ENCODE measurements at places on chromosomes 5 and 9.
A peak's percentile ranks its signal among the peaks of the same experiment; 100 is the strongest.

DNA sequence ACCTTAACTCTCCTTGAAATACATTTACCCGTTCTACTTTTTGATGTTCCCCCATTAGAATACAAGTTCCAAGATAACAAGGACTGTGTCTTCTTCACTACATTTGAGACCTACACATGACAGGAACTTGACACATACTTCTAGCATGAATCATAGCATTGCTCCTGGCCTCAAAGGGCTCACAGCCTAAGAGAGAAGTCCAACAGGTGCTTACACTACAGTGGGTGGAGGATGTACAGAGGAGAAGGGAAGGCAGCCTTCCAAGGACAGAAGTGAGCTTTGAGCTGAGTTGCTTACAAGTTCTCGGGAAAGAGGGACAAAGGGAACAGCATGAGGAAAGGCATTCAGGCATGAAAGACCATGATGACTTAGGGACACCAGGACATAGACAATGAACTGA is 56.9 kb upstream of the MSX2 start:
- DNase-seq = no peak

DNA sequence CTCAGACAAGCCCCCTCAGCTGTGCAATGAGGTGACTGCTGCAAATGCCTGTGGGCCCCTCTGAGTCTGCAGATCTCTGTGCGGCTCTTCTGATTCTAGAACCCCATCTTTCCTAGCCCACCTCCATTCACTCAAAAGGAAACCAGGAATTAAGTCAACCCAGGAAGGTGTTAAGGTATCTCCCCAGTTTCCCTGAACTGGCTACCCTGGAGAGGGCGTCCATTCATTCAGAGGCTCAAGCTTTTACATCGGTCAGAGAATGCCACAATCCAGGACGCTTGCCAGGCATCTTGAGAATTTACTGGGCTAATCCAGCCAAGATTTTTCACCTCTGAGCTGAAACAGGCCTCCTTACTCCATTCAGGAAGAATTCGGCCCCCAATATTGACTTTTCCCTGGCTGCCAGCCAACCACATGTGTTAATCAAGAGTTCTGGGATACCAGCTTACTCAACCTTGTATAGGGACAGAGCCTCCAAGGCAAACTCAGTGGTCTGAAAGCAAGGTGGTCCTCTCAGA is 889 bp upstream of the ADAMTS12 start:
- no peak for DNase-seq

DNA sequence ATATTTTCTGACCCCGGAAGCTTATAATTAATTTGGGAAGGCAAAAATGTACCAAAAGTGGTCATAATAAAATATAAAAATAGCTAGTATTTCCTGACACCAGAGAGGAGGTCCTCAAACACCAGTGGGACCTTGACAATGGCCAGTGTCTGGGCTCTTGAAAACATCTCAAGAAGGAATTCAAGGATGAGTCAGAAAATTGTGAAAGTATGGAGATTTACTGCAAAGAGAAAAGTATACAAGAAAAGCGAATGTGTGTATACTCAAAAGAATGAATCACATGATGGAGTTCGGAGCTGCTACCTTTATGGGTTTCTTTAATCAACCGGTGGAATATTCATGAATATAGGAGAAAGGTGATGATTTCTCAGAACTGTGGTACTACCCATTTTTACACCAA is 1709.0 kb upstream of the WWC1 start:
- DNase-seq = no peak

GRCh38 chr5:68484307-68485068 is 268.9 kb downstream of the PIK3R1 start:
- no peak for DNase-seq

DNA sequence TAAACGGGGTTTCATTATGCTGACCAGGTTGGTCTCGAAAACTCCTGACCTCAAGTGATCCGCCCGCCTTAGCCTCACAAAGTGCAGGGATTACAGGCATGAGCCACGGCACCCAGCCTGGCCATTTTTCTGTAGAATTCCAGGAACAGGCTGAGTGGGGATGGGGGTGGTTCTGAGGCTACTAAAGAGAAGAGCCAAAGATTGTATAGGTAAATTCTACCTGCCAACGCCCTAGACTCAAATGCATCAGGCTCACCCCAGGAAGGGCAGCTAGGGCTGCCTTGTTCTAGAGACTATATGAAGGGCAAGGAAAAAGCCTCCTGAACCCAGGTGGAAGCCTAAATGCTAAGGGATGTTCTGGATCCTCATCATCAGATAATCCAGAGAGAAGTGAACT is 1.6 kb upstream of the C5orf52 start:
- DNase-seq = no peak

- DNase-seq = no peak
Observed at GRCh38 chr9:126354887-126355770, 28.5 kb downstream of the MVB12B start.

- DNase-seq = no peak
Observed at GRCh38 chr9:135949501-135950134, 11.6 kb downstream of the UBAC1 start.

DNA sequence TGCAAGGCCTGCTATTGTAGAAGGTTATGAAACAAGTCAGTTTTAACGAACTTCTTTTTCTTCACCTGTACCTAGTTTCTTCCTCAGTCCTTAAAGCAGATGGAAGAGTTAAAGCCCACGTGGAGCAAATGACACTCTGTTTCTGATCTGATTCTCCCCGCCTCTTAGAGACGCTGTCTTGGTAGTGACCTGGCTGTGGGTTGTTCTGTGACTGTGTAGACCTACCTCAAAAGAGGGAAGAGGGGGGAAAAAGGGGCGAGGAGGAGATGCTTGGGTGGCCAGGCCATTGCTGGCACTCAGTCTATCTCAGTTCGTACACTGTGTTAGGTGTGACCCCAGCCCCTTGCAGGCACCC is 610 bp downstream of the GFRA3 start:
- no peak for DNase-seq

DNA sequence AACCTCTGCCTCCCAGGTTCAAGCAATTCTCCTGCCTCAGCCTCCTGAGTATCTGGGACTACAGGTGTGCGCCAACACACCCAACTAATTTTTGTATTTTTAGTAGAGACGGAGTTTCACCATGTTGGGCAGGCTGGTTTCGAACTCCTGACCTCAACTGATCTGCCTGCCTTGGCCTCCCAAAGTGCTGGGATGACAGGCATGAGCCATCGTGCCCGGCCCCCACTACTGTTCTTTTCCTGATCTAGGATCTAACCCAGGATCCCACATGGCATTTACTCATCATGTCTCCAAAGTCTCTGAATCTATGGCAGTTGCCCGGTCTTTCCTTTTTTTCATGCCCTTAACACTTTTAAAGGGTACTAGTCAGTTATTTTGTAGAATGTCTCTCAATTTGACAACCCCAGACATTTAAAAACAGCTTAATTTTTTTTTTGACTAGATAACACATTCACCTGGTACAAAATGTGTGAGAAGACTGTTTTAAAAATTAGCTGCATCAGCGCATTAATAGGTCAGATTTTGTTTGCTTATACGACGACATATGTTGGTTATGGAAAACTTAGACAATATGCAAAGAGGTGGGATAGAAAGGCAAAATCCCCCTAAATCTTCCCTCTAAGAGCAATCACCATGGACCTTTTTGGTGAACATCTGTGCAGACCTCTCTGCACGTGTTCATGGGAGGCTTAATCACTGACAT is 46.5 kb downstream of the STOM start:
- no peak for DNase-seq

GRCh38 chr5:177439518-177440053 is 7.0 kb upstream of the PRR7 start:
- no peak for DNase-seq

DNA sequence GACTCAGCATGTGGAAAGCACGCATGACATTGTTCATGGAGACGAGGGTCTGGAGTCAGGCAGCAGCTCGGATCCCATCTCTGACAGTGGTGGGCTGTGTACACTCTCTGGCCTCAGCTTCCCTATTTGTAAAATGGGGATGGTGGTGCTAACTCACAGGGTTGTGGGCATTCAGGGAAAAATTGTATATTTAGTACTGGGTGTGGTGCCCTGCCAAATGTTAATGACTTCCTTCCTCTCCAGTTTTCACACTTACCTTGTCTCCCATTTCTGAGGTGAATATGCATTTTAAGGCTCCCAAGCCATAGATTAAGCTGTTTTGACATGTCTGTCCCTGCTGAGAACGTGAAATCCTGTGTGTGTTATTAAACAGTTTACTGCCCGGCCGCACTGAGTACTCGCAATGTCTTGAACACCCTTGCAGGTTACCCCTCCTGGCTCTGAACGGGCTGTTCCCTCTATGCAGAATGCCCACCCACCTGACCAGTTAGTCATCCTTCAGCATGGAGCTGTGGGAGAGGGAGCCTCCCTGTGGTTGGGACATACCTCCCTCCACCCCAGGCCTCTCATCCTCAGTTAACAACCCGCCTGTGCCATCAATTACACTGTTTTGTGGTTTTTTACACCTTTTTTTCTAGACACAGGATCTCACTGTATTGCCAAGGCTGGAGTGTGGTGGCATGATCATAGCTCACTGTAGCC is 25.8 kb downstream of the TJP2 start:
- no peak for DNase-seq

DNA sequence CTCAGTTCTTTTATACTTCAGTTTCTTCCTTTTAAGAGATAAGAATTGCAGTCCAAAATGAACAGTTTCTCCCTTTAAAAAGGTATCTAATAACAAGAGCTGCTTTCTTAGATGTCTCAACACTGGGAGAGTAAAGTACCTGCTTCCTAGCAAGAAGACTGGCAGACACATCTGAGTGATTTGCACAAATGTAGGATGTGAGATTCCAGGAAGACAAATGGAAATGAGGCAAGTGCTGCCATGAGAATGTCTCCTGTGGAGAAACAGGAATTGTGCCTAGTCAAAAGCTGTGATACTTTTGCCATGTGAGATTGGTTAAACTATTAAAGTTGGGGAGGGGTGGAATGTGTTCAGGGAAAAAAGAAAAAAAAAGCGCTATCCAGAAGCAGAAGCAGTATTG is 159.1 kb downstream of the HTR1A start:
- DNase-seq = no peak

GRCh38 chr9:114121227-114122135 is 22.4 kb upstream of the KIF12 start:
- DNase-seq = no peak

- DNase-seq = no peak
Observed at GRCh38 chr9:130927995-130928900, 10.8 kb downstream of the FIBCD1 start.

GRCh38 chr5:114184006-114184405 is 177.9 kb upstream of the KCNN2 start:
- no peak for DNase-seq

DNA sequence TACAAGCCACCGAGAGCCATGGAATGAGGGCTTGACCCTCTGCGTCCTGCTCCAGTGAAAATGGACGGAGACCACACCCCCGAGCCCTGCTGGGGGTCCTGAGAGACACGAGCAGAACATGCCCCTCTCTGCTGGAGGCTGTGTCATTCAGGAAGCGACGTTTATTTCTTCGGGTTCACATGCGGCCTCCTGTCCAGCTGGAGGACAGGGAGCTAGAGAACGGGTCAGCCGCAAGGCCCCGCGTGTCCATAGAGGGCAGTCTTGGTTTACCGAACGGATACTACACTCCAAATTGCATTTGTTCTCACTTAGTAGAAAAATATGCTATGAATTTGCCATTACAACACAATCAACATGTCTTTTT is 36.1 kb downstream of the MRPL36 start:
- no peak for DNase-seq

GRCh38 chr5:175654807-175655206 is 3.1 kb upstream of the HRH2 start:
- DNase-seq = no peak

DNA sequence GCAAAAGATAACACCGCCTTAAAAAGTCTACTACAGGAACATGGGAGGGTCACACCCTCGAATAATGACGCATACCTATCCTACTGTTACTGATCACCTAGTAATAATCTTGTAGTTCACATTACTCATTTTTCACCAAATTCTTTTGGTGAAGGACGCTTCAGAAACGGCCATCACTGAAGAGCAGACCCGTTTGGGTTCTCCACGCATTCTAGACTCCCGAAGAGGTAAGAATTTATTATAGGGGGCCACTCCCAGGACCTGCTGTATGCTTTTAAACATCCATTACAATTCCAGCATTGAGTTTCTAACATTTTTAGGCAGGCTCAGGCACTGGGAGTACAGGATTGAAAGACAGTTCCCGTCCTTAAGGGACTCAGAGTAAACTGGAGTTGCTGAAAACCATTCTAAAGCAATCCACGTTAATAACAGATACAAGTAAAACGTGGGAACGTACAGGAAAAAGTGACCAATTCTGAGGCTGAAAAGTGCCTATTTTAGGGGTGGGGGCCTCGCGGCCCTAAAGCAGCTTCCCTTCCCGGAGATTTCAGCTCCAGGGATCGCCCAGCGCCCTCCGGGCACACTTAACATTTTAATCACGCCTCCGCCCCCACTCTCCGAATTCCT is at the start of gene FER:
TSS of gene FER (plus strand) at position 124 of the 627 bp plus-strand sequence. CDS start 50,286 bp downstream, outside the sequence.
- no peak for DNase-seq

GRCh38 chr5:111511831-111512374 is 432 bp downstream of the STARD4 start:
- peak; percentile 33 for DNase-seq

- DNase-seq = no peak
Observed at GRCh38 chr9:90834828-90835595, 33.4 kb downstream of the SYK start.

DNA sequence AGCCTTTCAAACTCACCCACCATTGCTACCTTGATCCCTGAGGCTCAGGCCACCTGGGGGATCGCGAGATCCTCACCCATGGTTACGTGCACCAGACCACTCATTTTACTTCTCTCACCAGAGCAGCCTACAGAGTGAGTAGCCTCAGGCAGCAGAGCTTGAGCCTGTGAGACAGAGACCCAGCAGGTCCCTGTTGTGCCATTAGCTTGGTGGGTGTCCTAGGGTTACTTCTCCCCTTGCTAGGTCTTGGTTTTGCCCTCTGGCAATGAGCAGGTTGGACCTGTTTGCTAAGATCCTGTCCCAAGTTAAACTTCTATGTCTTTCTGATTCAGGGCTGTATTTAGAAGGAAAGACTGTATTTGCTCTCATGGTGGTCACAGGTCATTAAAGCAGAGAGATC is 21.8 kb downstream of the WHRN start:
- DNase-seq = no peak

DNA sequence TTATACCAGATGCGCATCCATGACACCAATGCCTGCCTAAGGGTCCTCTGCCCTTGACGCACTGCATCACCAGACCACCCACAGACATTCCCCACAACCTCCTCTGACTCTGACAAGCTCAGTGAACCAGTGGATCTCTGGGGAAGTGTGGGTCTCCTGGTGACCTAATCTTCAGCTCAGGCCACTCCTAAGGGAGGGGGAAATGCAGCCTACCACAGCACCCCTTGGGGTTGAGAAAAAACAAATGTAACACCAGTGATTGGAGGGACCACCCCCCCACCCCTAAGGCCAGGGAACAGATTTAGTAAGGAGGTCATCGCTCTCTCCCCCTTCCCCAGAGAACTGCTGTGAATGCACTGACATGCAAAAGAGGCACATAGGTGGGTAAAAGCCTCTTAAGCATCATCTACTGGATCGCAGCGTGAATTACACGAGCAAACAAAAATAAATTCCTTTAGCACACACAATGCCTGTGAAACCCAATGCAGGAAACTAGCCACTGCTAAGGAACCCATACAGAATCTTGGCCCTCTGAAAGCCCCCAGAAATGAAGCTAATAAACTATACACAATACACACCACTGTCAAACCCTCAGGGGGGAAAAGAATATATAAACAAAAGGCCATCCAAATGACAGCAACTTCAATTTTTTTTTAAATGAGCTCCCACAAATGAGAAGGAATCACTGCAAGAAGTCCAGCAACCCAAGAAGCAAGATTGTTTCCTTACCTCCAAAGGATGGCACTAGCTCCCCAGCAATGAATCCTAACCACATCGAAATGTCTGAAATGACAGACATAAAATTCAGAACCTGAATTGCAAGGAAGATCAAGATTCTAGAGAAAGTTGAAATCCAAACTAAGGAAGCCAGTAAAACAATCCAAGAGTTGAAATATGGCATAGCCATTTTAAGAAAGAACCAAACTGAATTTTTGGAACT is 513.7 kb upstream of the PTGER4 start:
- DNase-seq = no peak
